Activated naive CD8-positive, alpha-beta T cell treated with anti-CD3 and anti-CD28 coated beads for 36 hours (primary cell): ENCODE measurements at places on chromosomes 4 and X.

- DNase-seq = no peak
Observed at GRCh38 chr4:109046471-109047201, 255.8 kb downstream of the COL25A1 start.

DNA sequence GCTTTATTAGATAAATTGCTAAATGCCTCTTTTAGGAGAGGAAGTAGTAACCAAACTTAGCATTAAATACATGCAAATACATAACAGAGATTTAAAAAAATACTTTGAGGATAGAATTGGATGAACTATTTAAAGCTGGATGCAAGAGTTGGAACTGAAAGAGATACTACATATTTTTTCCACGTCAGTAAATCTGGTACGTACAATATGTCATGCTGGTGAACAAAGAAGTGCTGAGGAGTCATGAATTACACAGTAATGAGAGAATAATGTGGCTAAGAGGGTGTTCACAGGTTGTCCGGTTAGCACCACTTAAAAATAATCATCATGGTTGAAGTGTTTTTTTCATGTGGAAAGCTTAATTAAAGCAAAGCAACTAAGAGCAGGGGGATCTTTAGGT, 184.1 kb upstream of the FRMPD4 start:
- DNase-seq = no peak

DNA sequence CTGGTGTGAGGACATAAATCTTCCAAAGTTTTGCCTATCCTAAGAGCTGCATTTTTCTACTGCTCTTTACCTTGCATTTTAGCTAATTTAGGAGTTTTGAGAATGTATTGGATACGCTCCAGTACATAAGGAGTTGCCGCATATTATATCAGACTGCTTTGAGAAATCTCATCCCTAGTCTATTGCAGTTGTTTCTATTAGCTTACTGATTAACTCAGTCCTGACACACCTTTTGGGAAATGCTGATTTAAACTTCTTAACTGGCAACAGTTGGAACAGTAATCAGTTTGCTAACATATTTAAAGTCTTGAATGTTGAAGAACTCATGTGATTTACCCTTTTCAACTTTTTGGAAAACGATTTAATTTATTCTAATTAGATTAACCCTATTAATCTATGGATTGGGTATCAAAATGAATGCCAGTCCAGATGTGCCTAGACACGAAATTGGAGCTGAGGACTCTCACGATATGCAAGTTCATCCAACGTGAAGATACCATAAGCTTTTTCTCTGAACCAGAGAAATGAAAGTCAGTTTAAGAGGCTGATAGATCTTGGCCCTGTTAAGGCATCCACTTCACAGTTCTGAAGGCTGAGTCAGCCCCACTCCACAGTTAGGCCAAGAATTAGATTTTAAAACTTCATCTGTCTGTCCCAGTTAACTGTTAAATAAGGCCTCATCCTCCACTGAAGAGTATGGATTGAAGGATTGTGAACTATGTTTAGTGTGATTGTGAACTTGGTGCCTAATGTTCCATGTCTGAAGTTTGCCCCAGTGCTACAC, 90.0 kb downstream of the MAOA start:
- no peak for DNase-seq

DNA sequence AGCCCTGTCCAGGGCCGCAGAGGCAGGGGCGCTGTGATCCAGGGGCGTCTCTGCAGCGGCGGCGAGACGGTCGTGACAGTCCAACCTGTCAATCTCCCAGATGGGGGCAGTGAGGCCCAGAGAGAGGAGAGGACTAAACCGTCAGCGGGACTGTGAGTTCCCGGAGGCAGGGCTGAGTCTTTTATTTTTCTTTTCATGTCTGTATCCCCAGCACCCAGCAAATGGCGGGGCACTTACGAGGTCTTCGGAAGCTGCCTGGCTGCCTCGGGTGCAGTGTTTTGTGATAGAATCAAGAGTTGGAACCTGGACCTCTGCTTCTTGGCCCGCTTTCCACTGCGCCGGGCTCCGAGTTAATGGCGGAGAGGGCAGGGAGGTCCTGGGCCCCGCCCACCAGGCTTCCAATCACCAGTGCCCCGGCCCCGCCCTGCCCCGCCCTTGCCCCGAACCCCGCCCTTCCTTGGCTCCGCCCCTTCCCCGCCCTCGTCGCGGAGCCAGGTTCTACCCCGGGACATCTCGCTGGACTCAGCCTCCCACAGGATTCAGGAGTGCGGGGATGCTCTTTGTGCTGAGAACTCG, 35.3 kb upstream of the GRPEL1 start:
- peak; percentile 84 for DNase-seq

GRCh38 chr4:23245203-23245832, 552.6 kb downstream of the GBA3 start:
- DNase-seq = no peak

DNA sequence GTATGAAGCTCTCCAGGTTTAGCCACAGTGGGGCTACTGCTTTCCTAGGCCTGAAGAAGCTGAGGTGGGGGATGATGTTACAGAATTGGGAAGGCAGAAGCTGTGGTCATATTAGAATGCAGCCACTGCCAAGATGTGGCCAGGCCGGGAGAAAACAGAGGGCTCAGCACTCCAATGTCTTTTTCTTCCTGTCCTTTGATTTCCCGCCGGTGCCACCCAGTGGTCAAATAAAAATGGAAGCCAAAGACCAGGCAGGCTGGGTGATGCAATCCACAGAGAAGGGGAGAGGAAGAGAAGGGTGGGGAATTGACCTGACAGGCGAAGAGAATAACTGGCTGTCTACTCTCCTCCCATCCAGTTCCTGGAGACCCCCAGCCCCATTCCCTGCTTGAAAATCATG, 94.9 kb upstream of the SHISA3 start:
- DNase-seq = no peak

DNA sequence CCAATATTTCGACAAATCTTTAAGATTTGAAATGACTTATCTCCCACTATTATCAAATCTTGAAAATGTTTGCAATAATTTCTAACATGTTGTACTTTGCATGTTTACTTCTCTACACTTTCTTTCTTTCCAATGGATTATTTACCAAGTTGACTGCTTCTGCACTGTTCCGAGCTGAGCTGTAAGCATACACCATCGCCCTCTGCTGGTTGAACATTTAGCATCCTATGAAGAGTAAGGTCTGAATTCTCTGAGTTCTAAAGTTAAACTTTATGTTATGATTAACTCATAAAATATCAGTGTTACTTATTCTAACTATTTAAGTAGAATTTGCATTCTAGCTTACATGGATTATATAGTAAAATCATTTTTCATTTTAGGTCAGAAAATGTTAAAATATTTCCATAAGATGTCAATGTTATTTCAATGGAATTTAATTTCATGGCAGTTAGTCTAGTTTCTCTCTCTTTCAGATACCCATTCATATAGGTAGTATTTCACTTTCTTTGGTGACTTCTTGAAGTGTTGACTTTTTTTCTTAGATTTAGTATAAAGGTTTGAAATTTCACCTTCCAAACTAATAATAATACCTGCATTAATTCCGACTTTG, 137.4 kb downstream of the DKK2 start:
- DNase-seq = no peak

DNA sequence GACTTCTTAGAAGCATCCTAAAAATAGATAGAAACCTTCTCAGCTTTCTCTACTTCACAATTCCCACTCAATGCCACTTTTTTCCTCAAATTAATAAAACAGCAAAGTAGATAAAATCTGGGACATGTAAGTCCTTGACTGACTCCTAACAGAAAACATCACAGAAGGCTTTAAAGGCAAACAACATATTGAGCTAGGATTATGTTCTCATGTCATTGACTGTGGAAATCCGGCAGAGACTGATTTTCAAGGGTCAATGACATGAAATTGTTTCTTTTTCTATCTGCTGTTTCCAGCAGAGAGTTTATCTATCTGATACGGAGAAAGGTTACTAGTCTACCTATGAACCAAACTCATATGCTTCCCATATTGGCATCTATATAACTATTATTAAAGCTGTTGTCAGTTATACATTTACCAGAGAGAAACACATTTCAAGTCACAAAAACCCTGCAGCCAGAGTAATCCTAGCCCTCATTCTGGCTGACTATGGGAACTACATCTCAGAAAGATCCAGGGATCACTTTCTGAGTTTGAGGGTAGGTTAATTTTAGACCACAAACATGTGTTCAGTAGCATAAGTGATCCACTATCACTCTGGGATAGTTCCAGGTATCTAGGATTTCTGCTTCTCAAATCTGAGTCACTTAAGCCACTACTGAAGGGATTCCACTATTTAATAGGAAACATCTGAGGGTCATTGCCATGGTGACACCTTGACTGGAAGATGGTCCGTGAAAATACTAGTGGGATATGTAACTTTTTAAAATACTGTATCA, 147.6 kb downstream of the PPP3CA start:
- DNase-seq = no peak

DNA sequence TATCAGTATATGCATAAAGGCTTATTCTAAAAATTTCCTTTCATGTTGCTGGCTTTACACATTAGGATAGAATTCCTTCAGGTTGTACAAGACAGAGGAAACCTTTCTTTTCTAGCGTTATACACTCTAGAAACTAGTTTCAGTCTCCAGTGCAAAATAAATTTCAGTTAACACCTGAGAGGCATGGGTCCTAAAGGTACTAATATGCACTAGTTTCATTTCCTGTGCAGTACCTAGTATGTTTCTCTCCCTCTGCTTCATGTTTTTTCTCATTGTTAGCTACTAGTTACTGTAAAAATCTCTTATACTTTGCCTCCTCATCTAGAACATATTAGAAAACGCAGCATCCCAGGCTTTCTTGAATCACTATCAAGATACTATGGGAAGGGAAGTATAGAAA, 54.0 kb downstream of the SNX25 start:
- DNase-seq = no peak
